ENCODE measurements at places on chromosomes 2 and 18.

DNA sequence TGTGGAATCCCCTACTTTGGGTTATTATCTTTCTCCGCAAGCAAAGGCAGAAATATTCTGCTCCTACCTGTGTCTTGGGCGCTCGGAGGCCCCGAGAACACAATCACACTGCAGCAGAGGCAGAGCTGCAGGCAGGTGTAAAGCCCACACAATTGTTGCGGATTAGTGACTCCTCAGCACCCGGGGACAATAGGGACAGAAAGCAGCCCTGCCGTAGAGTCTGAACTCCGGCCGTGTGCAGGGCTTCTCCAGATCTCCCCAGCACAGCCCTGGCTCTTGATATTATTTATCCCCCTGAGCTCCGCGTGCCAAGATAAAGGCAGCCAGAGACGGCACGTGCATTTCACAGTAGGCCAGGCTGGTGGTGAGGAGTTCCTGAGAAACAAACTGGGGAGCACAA lies 229.2 kb downstream of the EN1 start:
- no peak for DNase-seq

DNA sequence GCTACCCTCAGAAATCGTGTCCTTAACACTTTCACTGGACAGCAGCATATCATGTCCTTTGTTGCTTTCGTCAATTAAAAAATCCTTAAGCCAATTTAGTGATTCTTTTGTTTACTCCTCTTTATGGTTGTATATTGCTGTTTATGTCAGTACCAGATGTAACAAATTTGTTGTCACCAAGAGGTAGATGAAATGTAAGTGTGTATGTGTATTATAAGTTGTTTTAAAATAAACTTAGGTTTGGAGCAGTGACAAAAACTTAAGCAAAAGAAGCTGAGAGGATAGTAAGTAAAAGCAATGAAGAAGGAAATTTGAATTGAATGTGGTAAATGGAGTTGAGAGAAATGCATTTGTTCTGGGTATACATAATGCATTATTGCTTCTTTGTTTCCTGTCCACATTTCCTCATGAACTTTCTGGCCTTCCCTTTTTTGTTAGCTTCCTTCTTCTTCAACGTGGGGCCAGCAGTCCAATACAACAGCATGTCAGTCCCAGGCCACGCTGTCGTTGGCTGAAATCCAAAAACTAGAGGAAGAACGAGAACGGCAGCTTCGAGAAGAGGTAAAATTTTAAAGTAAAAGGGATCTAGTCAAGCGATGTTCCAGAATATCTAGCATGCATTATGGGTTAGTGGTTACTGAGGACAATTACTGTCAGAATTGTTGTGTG lies 30.5 kb upstream of the SNORC start:
- peak; percentile 3 for DNase-seq

GRCh38 chr2:85231952-85232351 lies 95.8 kb downstream of the TGOLN2 start:
- no peak for DNase-seq

GRCh38 chr2:156401861-156402260 lies 34.3 kb upstream of the GPD2 start:
- no peak for DNase-seq
